ENCODE measurements at places on chromosomes 3 and 15.

DNA sequence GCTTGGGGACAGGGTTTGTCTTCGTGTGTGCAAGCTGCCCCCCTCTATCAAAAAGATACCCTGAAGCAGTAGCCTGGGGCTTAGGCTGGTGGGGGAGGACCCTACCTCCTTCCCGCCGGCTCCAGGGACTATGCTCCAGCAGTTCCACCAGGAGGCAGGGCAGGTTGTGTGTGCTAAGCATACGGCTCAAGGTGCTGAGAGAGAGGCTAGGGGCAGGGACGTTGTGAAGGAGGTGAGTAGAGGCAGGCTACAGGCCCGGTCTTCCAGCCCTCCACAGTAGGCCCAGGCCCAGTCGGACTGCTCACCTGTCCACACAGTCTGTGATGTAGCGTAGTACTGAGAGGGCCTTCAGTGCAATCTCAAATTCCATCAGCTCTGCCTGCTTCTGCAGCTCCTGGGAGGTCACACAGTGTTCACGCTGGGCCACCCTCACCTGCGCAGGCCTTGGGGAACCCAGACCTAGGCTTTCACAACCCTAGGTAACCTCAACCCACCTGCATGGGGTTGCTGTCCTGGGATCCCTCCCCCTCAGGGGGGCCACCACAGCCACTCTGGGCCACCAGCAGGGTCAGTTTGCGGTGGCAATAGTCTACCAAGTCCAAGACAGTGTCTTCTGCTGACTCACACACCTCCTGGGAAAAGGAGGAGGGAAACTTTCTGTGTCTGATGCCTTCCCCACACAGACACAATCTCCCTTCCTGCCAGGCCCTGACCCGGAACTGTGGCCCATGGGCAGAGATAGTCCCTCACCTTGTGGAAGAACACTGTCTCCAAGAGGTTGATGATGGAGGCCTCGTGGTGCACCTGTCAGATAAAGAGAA lies 2.4 kb upstream of the RASSF1 start:
- DNase-seq, result no peak

DNA sequence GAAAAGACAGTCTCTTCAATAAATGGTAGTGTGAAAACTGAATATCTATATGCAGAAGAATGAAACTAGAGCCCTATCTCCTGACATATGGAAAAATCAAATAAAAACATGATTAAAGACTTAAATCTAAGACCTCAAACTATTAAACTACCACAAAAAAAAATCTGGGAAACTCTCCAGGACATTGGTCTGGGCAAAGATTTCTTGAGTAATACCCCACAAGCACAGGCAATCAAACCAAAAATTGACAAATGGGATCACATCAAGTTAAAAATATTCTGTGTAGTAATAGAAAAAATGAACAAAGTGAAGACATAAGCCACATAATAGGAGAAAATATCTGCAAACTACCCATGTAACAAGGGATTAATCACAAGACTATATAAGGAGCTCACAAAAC lies 286.4 kb downstream of the TBC1D5 start:
- DNase-seq, result no peak

DNA sequence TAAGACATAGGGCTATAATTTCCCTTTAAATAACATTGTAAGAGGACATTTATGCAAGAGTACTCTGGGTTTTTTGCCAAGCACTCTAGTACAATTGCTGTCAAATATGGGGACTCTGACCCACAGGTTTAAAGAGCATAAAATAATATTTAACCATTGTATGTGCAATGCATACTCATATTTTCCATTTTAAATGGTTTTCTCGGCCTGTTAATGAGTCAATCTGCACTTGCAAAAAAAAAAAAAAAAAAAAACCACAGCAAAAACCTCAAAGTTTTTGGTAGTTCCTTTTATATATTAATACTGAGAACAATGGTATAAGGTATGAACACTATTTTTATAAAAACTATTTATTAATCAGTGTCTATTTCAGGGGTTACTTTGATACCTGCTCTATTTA lies 304.0 kb upstream of the CBLB start:
- no peak for DNase-seq

DNA sequence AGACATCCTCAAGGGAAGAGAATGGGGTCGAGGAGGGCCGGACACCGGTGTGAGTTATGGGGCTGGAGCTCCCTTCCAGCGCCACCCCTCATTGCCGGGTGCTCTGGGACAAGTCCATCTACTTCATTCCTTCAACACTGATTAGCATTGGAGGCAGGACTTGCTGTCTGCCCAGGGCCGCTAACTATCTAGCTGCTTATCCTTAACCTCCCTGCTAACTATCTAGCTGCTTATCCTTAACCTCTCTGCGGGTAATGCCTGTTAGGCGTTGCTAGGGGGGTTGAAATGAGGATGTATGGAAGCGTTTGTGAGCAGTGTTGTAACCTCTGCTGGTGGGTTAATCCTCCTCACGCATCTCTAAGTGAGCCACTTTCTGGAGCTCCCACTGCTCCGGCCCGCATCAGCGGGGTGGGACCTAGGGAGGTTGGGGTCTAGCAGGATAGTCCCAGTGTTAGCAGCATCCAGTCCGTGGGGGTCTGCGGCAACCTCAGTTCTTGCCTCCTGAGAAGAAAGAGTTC lies 10.9 kb upstream of the CHAC1 start:
- no peak for DNase-seq

DNA sequence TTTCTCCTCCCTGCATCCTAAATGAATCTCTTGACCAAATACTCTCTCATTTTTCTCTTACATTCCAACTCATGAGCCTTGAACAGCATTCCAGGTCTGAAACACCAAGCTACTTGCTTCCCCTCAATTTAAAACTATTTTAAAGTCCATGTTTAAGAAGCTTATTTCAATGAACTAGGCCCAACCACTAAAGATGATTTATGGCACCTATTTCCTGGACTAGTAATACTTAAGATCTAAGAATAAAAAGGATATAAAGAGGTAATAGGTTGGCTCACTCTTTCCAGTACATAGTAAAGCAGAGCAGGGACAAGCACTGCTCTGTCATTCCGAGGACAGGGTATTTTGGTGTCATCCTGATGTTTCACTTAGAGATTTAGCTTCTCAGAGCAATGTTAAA lies 219.3 kb upstream of the TMCO5A start:
- no peak for DNase-seq

DNA sequence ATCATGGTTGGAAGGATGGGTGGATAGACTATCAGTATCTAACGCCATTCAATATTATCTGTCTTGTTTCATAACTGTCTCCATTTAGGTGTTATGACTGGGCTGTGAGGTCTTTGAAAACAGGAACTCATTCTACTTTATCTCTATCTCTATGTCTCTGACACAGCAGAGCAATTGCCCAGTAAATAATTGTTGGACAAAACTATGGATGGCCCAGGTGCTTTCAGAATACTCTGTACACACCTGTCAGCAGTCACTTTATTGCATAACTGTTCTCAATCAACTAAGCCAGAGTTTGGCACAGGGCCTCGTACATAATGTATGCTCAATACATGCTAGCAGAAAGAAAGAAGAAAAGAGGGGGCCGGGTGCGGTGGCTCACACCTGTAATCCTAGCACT lies 210.3 kb downstream of the OPA1 start:
- DNase-seq, result no peak

GRCh38 chr3:15102256-15102655 lies 3.3 kb upstream of the RBSN start:
- DNase-seq, result no peak

- no peak for DNase-seq
These were observed 40.7 kb downstream of the SNRK start for GRCh38 chr3:43326891-43327581.

- DNase-seq, result no peak
These were observed 562.5 kb downstream of the UNC13C start for GRCh38 chr15:54540721-54541120.

GRCh38 chr3:28252001-28252431 lies 10.6 kb downstream of the CMC1 start:
- DNase-seq, result no peak

DNA sequence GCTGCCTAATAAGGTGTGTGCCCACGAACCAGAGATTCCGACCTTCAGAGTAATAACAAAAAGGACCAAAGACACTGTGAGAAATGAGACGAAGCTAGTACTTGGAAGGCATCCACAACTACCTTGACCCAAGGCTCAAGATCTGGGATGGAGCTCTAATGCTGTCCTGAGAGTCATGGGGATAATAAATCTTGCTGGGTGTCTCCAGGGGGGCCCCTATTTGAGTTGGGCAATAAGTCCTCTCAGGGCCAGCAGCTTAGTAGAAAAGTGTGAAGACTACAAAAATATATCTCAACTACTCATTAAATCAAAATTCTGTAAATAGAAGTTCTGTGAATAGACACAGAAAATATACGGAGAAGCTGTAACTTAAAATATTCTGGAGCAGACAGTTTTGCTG lies 2.9 kb upstream of the NDN start:
- DNase-seq, result no peak

DNA sequence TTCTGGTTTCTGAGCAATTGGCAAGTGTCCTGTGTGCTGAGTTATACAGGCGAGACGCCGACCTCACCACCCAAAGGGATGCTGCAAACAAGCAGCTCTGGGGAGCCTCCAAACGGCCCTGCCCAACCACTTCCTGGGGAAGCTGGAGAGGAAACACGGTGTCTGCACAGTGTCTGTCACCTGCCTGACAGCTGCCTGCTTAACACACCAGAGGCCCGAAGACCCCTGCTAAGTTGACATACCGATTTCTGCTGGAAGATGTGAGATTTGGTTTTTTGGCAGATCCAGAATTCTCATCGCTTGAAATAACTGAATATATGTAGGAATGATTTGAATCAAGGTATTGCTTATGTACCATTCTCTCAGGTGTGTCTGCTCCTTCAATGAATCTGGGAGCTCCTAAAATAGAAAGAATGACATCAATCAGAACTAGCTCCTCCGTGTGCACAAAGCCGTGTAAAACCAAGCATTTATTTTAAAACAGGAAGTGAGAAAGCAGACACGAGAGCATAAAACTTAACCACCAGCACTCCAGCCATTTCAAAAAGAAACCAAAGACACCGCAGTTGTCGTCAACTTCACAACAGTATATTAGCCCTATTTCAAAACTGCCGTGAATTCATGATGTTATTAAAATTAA lies 27.2 kb downstream of the LRRC2 start:
- DNase-seq, result peak; percentile 50

DNA sequence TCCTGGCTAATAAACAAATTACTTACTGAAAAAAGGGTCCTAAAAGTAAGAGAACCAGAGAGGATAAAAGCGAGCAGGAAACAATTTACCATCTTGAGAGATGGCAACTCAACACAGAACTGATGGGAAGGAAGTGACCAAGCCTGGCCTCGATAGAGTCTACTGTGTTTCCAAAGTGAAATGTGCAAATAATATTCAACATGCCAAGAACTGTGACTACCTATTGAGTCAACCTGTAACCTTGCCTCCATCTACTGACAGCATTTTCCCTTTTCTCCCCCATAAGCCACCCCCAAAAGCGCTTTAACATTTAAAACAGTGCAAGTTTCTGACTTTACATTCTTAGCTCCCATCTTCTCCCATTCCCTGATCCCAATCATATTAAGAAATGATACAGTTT lies 75.4 kb upstream of the PSMD6 start:
- no peak for DNase-seq

DNA sequence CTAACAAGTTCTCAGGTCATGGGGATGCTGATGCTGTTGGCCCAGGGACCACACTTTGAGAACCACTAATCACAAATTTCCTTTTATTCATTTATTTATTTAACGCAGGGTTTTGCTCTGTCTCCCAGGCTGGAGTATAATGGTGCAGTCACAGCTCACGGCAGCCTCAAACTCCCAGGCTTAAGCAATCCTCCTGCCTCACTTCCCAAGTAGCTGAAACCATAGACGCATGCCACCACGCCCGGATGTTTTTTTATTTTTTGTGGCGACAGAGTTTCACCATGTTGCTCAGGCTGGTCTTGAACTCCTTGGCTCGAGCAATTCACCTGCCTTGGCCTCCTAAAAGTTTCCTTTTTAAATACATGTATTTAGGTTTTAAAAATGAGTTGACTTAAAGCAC lies 20.7 kb upstream of the ISLR2 start:
- DNase-seq, result no peak

GRCh38 chr15:92273723-92274122 lies 120.0 kb upstream of the ST8SIA2 start:
- DNase-seq, result no peak

GRCh38 chr3:31882895-31883294 lies 98.2 kb downstream of the OSBPL10 start:
- no peak for DNase-seq

- DNase-seq, result no peak
These were observed 8.9 kb downstream of the INSYN1 start for GRCh38 chr15:73744293-73744692.

DNA sequence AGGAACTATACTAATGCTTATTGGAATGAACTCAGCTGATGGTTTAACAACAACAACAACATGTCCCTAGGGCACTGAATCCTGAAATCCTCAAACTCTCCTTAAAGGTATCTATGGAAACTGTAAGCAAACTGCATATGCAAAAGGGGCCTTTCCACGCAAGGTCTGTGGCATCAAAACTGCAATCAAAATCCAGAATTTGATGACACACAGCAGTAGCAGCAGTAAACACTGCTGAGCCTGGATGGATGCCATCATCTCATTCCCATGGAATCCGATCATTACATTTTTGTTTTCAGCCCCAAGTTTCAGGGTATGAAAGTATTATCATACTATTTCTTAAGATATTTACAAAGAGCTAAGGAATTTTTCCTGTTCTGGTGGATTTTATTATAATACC lies 399.7 kb downstream of the VPS13C start:
- no peak for DNase-seq

GRCh38 chr3:139814646-139815045 lies 120.3 kb upstream of the CLSTN2 start:
- no peak for DNase-seq

GRCh38 chr3:106070187-106070586 lies 201.4 kb upstream of the CBLB start:
- no peak for DNase-seq

DNA sequence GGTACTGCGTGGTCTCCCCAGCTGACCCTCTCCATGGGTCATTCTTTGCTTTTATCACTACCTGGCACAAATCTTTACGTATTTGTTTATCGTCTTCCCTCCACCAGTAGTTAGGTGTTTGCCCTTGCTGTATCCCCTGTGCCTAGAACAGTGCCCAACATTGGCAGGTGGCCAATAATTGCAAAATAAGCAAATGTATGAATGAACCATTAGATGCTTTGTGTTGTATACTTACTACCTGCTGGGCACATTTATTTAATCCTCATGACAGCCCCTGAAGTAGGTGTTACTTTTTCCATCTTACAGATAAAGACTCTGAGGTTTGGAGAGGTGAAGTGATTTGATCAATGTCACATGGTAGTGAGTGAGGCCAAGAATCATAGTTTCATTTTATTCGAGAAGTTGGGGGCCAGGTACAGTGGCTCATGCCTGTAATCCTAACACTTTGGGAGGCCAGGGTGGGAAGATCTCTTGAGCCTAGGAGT lies 2.0 kb upstream of the TWF2 start:
- no peak for DNase-seq

- DNase-seq, result no peak
These were observed 149.9 kb downstream of the CFAP20DC start for GRCh38 chr3:58899953-58900298.

- no peak for DNase-seq
These were observed 1133.5 kb downstream of the ROBO1 start for GRCh38 chr3:78634316-78634715.
